ENCODE measurements at places on chromosomes 1 and 21.
A peak's percentile ranks its signal among the peaks of the same experiment; 100 is the strongest.

DNA sequence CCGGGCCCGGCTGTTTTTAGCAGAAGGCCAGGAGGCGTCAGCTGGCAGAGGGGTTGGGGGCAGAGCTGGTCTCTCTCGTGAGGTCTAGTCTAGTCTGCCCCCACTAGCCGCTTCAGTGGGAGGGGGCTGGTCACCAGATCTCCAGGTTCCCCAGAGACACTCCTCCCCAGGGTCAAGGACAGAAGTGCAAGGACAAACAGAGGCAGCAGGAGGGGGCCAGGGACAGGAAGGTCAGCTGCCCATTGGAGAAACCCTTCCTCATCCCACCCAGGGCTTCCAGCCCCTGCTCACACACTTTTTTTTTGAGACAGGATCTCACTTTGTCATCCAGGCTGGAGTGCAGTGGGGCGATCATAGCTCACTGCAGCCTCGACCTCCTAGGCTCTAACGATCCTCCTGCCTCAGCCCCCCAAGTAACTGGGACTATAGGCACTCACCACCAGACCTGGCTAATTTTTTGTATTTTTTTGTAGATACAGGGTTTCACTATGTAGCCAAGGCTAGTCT lies 10.0 kb downstream of the FAM229A start:
- no peak for DNase-seq

DNA sequence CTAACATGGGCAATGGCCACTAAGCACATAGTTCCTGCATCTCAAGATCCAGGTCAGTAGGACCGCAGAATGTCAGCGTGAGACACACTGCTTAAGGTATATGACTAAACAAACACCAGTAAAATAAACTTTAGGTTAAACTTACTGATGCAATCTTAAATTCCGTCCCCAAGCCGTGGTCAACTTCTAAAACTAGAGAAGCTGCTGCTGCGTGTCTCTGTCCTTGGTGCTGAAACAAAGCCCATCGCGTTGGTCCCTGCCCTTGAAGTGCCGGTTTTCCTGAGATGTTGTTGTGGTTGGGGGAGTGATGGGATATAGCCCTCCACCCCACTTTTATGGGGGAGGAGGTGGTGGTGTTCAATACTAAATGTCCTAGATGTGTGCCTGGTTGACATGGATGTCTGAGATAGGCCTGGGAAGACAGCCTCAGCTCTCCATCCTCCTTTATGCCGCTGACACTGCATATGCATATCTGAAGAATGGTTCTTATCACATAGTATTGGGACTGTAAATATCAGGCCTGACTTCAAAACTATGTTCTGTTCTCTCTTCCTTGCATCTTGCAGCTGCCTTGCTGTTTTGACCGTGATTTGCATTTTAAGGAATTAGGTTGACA lies 72.0 kb upstream of the KCNA3 start:
- peak; percentile 30 for DNase-seq

GRCh38 chr1:181134543-181135436 lies 46.3 kb downstream of the IER5 start:
- peak; percentile 88 for DNase-seq

DNA sequence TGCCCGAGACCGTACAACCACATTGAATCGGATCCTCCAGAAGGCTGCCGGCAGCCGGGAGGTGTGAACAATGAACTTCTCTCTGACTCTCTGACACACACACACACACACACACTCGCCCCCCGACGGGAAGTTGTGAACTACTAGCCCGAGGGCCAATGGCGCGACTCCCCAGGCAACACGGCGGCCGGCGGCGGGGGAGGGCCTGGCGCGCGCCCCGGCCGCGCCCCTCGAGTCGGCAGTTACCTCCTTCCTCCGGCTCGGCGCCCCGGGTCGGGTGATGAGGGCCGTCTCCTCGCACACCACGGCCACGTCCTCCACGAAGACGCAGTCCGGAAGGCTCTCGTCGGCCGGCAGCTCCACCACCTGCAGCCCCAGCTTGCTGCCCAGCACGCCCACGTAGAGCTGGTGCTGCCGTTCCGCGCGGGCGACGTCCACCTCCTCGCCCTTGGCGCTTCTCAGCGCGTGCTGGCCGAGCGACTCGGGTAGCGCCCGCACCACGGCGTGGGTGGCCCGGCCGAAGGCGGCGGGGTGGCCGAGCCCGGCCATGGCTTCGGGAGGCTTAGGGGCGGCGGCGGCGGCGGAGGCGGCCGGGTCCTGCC lies 361 bp downstream of the DDAH1 start:
- DNase-seq, result peak; percentile 70

- DNase-seq, result peak; percentile 81
Observed at GRCh38 chr1:222372221-222372620, 175.7 kb downstream of the HHIPL2 start.

Measured in LHCN-M2 (cell line).